ENCODE measurements at places on chromosomes 4 and X. TPM values are rescaled to one million over a fixed set of nuclear protein-coding genes. Genes with fewer than 3 reads are reported as not detected.

Gene SPINK2
- total RNA-seq = not detected

Gene TMEM271
- not detected for total RNA-seq

Gene KCND1
- 1.9 TPM for total RNA-seq

Gene GUCY1A1
- total RNA-seq = 37.9 TPM

Gene POU3F4
- total RNA-seq = not detected

All from upper lobe of left lung (tissue), 6 donors.